ENCODE measurements at places on chromosomes 2 and 18.

DNA sequence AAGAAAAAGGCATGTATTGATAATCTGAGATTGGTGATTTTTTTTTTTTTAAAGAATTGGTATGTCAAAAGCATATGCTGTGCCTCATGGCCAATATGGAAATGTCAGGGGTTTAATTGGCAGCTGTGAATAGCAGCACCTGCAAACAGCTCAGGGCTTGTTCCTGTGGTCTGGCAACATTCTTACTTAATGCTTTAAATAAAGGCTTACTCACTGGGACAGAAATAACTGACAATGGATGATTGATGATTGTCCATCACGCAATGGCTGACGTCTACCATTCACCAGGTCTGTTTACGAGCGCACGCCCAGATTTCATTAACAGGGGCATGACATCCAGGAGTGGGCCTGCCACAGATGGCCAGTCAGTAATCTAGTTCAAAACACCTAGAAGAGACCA is 66.7 kb downstream of the ETAA1 start:
- no peak for DNase-seq

GRCh38 chr2:25674077-25674362 is 643 bp upstream of the DTNB start:
- DNase-seq, result no peak

GRCh38 chr18:24459772-24460171 is 665 bp upstream of the HRH4 start:
- DNase-seq, result no peak

DNA sequence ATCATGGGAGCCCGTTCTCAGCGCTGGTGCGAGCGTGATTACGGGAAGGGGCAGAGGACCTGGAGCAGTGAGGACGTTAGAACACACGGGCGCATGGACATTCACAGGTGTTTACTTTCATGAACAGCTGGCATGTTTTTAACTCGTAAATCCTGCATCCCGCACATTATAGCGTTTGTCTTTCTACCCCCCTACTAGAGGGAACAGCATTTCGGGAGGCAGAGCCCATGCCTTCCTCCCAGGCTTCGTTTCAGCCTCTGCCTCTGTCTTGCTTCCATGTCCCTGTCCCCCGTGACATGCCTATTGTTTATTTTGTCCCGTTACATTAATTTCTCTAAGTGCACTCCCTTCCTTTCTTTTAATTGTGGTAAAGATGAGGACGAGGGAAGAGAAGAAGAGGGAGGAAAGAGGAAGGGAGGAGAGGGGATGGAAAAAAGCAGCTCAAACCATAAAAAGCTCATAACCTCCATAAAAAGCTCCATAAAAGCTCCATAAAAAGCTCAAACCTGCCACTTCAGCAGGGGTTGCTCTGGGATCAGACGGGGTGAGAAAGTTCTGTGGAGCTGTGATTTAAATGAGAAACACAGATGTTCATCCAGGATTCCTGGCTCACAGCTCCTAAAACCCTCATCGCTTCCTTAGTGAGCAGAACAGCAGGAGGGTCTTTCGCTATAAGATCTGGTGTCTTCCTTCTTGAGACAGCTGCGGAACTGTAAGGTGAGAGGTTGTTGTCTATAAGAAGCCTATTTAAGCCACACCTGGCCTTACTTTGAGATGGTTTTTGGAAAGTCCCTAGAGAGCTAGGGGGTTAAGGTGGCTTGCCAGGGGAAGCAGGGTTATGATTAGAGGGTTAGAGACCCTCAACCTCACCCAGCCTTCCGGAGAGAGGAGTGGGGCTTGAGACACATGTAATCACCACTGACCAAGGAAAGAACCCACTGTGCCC is 66.6 kb upstream of the SNTG2 start:
- no peak for DNase-seq

DNA sequence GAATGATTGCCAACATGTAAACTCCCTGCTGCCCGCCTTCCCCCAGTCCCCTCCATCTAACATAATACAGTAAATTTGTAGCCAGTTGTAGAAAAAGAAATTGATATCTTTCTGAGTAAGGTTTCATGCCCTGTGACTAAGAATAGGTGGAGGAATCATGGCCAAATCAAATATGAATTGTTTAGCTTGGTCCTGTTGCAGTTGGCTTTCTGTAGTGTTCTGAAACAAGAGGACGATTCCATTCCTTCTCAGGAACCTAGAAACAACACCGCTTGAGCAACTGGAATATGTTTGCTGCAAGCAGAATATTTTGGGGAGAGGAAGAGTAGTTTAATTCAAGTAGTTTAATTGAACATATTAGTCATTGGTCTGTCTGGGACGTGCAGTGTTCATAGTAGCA is 7.0 kb upstream of the DRC1 start:
- no peak for DNase-seq

GRCh38 chr2:112185131-112185530 is 46.9 kb downstream of the FBLN7 start:
- DNase-seq, result no peak

GRCh38 chr2:219967247-219968245 is 340.1 kb downstream of the SLC4A3 start:
- DNase-seq, result no peak

- no peak for DNase-seq
Measured at GRCh38 chr2:162063281-162063680, 10.7 kb downstream of the DPP4 start.

GRCh38 chr2:35408320-35408719 is 947.3 kb upstream of the CRIM1 start:
- peak; percentile 33 for DNase-seq

DNA sequence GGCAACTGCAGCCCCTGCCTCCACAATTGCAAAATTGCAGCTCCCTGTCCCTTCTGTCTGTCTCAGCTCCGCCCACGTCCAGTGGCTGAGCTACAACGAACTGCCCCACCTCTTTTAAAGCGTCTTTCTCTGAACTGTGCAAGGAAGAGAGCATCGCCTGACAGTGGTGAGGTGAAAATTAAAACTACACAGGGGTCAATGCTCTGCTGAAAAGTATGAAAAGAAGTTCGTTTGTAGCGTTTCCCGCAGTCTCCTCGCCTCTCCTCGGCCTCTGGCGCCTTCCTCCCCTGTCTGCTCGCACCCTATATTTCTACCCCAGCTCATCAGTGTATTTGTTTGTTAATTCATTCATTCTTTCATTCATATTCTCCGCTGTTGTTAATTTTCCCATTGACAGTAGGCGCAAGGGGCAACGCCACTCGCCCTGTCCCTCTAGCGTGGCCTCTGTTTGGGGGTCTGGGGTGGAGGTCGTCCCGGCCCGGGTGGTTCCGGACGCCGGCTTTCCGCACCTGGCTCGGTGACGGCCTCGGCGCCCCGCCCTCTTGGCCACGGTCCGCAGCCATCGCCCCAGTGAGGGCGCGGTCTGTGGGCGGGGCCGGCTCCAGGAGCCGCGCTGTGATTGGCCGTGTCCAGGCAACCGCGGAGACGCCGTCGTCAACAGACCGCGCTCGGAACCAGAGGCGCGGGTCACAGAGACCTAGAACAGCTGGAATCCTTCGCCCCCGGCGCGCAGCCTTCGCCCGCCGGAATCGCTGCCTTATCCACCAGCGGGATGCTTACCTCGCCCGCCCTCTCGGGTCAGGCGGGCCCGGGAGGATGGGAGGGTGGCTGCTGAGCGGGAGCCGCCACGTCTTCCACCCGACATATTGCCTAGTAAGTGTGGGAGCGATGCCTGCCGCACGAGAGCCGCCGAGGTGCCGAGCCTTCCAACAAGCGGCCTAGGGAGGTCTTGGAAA is at the start of gene VWA3B:
TSS of gene VWA3B (plus strand) at position 677 of the 956 bp plus-strand sequence. CDS start 5,926 bp downstream, outside the sequence.
- DNase-seq, result peak; percentile 93

DNA sequence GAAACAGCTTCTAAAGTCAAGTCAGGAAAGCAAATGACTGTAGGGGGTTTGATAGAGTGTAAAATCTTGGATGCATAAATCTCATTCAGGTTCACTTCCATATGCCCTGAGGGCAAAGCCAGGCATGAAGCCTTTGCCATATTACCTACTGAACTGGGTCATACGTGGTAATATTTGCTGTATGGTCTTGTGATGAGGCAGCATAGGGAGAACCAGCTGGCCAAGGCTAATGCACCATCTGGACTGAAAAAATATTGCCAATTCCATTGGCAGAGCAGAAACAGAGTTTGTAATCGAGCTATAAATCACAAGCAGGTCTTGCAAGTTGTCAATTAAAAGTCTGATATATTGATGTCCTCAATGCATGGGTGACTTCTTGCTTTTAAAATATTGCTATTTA is 243.8 kb downstream of the ERBB4 start:
- no peak for DNase-seq

DNA sequence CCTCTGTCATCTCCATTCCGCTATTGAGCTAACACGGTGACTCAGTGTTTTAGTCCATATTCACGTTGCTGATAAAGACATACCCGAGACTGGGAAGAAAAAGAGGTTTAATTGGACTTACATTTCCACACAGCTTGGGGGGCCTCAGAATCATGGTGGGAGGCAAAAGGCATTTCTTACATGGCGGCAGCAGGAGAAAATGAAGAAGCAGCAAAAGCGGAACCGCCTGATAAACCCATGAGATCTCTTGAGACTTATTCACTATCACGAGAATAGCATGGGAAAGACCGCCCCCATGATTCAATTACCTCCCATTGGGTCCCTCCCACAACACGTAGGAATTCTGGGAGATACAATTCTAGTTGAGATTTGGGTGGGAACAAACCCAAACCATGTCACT is 22.6 kb upstream of the CXXC1 start:
- DNase-seq, result no peak

DNA sequence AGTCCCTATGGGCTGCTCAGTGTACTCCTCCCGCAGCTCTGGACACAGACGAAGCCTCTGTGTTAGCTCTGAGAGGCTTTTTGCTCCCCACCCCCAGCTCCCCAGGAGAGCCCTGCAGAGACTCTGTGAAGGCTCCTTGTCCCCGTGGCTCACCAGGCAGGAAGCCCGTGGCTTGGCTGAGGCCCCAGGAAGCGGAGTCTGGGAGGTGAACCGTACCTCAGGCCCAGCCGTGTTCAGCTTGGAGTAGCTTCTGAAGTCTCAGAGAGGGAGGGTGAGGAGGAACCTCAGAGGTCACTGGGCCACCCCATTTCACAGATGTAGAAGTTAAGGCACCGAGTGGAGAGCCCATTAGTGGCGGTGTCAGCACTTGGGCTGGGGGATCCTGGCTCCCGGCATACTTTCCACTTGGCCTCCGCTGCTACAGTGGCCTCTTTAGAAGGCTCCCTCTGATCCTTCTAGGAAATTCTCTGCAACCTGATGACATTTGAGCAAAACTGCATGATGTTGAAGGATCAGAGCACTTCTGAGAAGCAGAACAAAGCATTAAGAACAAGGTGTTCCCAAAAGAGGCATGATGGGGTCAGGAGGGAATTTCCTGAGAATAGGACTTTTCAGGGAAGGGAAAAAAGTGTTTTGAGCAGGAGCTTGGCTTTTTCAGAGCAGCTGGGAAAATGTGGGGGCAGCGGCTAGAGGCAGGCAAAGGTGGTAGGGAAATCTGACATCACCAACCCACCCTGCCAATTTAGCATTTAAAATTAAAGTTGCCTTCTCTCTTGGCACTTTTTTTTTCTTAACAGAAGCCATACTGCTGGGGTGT is 79.1 kb downstream of the MCFD2 start:
- DNase-seq, result no peak

- DNase-seq, result no peak
Measured at GRCh38 chr2:64133828-64134227, 10.4 kb downstream of the PELI1 start.

- DNase-seq, result no peak
Measured at GRCh38 chr2:35931626-35932025, 424.0 kb upstream of the CRIM1 start.

- DNase-seq, result peak; percentile 24
Measured at GRCh38 chr2:23029111-23029510, 355.9 kb upstream of the KLHL29 start.

DNA sequence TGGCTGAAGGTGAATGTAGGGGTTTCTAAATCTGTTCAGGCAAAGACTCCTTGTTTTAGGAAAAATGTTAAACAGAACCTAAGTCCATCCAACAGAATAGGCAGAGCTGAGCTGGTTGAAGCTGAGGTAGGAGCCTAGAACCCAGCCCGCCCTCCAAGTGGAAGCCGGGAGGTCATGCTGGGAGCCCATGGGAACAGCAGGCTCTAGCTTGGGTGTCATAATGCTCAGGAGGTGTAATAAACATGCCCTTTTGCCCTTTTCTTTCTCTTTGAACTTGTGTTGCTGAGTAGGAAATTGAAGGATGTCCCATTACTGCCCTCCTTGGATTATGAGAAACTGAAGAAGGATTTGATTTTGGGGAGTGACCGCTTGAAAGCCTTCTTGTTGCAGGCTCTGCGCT is 60.3 kb downstream of the ARMC9 start:
- no peak for DNase-seq

DNA sequence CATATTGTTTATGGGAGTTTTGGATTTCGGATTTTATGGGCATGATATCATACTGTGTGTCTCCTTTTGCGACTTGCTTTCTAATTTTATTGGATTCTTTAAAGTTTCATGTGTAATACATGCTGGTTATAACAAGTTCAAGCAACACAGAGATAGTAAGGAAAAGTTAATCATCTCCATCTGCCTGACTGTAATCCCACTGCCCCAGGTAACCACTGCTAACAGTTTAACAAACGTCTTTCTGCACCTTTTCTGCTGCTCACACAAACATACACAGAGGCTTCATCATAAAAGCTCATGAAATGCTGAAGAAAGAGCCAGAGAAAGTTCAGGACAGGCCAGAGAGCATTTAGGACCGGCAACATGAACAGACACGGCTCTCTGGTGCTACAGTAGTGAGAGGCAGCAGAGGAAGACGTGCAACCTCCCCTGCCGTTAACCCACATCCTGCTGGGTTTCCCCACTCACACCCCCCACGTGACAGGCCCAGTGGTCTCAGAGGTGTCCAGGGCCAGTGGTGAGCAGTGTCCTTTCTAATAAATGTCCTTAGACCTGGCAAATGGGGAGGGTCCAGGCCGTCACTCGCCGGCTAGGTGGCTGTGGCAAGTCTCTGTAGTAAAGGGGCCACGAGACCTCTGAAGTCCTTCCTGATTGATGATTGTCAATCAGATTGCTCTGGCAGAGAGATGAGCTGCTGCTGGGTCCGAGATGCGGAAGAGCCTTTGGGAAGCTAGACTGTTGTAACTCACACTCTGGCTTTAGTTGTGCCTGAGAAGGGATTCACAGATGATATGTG is 43.0 kb upstream of the SLC1A4 start:
- no peak for DNase-seq

GRCh38 chr18:24018299-24018886 is 3.8 kb downstream of the TTC39C start:
- DNase-seq, result no peak

- no peak for DNase-seq
Measured at GRCh38 chr2:65595630-65596029, 163.2 kb upstream of the SPRED2 start.

GRCh38 chr18:57077786-57078552 is 68.9 kb upstream of the BOD1L2 start:
- DNase-seq, result no peak

DNA sequence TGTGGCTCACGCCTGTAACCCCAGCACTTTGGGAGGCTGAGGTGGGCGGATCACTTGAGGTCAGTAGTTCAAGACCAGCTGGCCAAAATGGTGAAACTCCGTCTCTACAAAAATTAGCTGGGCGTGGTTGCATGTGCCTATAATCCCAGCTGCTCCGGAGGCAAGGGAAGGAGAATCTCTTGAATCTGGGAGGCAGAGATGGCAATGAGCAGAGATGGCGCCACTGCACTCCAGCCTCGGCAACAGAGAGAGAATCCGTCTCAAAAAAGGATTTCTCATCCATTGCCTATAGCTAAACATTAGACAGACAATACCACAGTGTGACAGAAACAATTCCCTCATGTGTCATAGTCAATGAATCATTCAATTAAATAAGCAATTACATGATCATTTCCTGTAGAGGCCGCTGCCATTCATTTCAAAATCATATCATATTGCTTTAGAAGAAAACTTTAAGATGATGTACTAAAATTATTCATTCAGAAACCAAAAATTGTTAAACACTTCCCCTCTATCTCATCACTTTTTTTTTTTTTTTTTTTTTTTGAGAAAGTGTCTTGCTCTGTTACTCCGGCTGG is 69.5 kb upstream of the TGIF1 start:
- no peak for DNase-seq

- DNase-seq, result peak; percentile 27
Measured at GRCh38 chr18:58158008-58158407, 114.0 kb downstream of the NEDD4L start.
